ENCODE measurements at places on chromosomes 1 and 21.
A peak's percentile ranks its signal among the peaks of the same experiment; 100 is the strongest.

DNA sequence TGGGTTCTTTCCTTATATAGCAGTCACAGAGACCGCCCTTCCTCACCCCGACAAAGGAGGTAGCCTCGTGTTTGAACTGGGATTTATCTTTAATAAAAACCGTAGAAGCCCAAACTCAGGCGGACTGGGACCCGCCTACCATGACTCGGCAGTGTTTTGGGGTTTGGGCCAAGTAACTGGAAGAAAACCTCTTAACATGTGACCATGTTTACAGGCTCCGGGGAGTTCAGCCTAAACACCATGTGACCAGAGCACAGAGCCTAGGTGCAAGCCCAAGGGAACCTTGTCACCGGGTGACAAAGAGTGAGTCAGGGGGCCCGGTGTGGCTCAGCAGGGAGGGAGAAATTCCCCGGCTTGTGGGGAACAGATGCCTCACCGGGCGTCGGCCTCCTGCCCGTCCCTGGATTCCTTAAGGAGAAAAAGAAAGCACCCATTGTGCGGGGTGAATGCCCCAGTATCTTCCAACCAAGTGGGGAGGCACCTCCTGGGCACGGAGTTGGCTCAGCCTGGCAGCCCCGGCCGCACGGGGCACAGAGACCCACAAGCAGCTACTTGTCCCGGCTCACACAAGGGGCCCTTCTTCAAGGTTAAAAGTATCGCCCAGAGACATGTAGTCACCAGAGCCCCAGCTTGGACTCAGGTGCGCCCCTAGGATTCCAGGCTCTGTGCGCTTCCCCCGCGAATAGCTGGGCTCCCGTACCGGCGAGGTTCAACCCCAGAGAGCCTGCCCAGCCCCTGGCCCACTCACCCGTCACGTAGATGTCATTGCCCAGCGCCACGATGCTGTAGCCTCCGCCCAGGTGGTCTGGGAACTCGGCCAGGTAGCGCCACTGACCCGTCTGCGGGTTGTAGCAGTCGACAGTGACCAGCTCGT lies 1.4 kb downstream of the KLHL21 start:
- peak; percentile 99 for DNase-seq

DNA sequence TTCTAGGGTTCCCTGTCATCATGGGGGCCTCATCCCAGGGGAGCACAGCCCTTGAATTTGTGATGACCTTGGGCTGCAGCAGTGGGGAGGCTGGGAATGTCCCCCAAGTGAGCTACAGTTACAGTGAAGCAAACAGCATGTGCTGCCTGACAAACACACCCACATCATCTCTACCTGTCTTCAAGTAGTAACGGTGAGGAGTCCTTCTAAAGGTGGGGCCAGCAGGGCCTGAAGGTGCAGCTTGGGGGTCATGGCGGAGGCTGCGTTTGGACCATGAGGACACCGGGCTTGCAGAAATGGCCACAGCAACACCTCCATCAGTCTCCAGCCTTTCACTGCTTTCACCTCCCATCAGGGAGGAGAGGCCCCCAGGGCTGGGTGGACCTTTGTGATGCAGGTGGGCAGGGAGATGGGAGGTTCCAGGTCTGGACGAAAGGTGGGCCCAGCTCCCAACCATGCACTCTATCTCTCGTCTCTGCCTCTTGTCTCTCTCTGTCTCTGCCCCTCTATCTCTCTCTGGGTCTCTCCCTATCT lies 55.7 kb downstream of the WNT9A start:
- DNase-seq: no peak

DNA sequence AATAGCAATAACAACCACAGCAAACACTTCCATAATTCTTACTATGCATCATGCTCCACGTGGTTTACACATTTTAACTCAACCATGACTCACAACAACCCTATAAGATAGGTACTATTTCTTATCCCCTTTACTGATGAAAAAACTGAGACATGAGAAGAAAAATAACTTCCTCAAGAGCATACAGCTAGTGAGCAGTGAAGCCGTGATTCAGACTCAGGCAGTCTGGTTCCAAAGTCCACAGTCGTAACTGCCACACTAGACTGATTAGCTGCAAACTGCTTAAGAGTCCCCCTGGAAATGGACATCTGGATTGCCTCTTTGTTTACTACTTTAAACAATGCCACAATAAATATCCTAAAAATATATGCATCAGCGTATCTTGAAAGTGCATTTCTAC lies 55.7 kb downstream of the PLD5 start:
- DNase-seq: peak; percentile 53

DNA sequence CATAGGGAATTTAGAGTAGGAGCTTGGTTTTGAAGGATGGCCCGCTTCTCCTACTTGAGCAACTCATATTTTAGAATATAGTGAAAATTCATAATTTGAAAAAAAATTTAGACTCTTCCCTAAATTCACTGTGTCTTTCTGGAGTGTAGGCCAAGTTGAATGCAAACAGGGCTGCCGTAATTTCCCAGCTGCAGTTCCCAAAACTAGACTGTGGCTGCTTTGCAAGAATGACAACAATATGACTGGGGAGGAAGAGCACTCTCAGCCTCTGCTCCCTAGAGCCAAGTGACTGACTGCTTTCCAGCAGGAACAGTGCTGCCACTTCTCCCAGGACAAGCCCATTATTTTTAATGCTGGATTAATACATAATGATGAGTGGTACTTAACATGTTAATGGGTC lies 209.0 kb downstream of the RHOU start:
- DNase-seq: no peak

DNA sequence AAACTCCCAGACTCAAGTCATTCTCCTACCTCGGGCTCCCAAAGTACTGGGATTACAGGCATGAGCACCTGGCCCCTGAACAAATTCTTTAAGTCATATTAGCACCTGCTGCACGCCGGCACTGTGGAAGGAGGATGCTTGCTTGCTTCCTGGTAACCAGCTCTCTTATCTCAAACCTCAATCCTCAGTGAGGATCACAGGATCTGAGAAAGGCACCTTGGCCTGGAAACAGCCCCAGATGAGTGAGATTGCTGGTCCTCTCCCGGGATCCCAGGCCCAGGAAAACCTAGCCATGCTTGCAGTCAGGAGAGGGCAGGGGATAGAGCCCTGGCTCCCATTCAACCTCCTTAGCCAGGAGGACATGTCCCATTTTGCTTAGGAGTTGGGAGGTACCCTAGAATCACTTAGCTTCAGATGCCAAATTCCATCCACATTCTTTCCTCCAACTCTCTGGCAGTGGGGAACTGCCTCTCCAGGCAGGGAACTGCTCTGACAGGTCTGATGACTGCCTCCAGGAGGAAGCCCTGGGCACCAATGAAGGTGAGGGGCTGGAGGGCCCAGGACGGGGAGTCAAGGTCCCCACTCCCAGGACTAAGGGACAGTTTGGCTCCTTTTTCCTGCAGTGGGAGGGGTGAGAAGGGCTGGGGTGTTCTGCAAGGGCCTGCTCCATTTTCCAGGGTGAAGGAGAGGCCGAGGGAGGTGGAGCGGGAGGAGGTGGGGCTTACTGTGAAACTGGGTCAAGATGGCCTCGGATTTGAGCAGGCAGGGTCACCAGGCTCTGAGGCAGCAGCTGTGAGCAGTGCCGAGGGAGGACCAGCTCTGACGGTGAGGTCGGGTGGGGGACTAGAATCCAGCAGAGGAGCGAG lies 9.5 kb downstream of the GPR37L1 start:
- DNase-seq: no peak

DNA sequence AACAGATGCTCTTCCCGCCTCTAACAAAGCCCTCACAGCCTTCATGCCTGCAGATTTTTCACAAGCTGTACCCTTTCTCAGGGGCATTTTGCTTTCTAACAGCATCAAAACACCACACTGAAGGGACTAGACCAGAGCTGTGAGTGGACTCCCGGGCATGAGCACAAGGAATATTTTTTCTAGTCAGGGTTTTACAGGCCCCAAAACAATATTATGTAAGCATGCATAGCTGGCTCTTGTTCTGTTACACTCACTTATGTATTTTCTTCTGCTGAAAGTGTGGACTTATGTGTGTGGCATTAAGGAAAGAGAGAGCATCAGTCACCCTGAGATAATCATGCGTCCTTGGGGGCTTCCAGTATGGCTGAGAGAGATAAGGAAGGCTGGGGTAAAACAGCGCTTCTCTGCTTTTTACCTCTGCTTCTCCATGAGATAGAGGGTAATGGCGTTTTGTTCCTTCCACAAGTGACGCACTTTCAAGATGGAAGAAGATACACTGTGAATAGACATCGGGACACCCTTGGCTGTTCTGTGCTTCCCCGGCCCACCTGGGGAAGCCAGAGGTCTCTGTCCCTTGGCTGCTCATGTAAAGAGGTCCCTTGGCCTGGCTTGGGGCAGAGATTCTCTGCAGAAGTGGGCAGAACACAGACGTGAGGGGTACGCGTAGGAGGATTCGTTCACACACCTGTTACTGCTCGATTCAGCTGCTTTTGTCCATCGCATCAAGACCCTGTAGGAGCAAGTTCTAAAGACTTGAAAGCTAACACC lies 266.7 kb upstream of the RAB4A start:
- no peak for DNase-seq
